ENCODE measurements at places on chromosomes 12 and 14. TPM values are rescaled to one million over a fixed set of nuclear protein-coding genes. Genes with fewer than 3 reads are reported as not detected.
A peak's percentile ranks its signal among the peaks of the same experiment; 100 is the strongest.

The ADCY6 gene
- total RNA-seq, result 53.2 TPM

The MYRFL gene
- total RNA-seq, result not detected

The TRHDE gene
- total RNA-seq, result 7.3 TPM

The KRT83 gene
- total RNA-seq, result not detected

The VWF gene
- 0.26 TPM for total RNA-seq

The NANOG gene
- total RNA-seq, result not detected

The PLEKHD1 gene
- under 0.01 TPM for total RNA-seq

The RPL10L gene
- not detected for total RNA-seq

The CACNA1C gene
- 11.4 TPM for total RNA-seq

The BBOF1 gene
- total RNA-seq, result 4.4 TPM

GRCh38 chr14:100317389-100317788, 5.8 kb upstream of the SLC25A47 start:
- no peak for DNase-seq
- no peaks in the 10 kb centered on the region for H3K27me3 ChIP-seq
- no peak overlapping the region for H3K27ac ChIP-seq
- no peaks in the 10 kb centered on the region for H3K4me1 ChIP-seq
- H3K36me3 ChIP-seq, result no peaks in the 10 kb centered on the region
- no peak overlapping the region for H3K4me3 ChIP-seq

DNA sequence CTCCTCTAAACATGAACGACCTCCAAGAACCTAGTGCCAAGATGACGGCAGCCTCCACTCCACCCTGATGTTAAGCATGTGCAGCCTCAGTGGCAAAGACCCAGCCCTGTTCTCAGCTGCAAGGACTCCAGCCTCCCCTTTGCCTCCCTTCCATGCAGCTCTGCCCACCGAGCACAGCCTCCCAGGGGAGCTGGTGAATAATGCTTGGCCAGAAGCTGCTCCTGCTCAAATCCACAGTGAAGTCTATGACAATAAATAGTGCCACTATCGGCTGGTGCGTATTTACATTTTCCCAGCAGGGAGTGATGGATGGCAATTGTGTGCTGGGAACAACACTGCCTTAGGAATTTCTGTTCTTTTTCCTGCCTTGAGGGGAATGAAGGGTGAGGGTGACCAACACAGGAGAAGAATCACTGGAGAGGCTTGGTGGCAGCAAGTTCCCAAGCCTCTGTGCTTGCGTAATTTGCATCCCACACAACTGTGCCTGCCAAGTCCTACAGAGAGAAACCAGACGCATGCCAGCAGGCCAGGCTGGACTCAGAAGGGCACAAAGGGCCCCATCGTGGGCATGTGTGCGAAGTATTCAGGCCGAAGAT, 29.9 kb upstream of the TC2N start:
- no peaks in the 10 kb centered on the region for H3K27me3 ChIP-seq
- H3K4me1 ChIP-seq, result no peaks in the 10 kb centered on the region
- H3K27ac ChIP-seq, result no peak overlapping the region
- H3K4me3 ChIP-seq, result no peak overlapping the region
- DNase-seq, result peak; percentile 85

DNA sequence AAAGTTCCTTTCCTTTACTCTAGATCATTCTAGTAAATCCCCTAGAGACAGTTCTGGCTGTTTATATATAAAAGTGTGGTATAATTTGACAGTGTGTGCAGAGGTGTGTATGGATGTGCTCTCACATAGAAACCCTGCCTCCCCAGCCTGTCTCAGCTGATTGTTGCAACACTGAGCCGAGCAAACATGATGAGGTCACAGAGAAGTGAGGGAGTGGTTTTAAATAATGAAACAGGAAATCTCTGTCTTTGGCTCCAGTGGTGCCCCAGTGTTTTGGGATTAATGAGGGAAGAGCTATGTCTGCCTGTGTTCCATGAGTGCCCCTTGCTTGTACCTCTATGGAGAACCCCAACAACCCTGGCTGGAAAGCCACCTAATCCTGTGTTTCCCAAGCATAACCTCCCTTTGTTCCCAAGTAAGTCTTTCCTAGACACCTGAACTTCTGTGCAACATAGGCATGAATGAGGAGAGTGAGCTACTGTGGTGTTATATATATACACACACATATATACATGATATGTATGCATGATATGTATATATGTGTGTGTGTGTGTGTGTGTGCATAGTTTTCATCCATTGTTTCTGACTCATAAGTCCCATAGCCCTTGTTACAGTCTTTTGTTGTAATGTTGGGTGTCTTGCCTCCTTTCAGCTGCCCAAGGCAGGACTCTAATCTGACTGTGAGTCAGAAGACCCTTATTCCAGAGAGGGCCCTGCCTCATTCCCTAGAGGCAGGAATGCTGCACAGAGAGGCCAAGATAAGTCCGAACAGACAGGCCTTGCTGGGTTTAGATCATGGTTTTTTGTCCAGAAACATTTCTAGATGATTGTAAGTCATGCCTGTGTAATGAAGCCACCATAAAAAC, 18.0 kb downstream of the TRAF3 start:
- peak overlapping the region; percentile 89 for H3K27ac ChIP-seq
- H3K27me3 ChIP-seq, result no peaks in the 10 kb centered on the region
- peaks cover 8% of the 10 kb centered on the region for H3K4me1 ChIP-seq
- H3K36me3 ChIP-seq, result no peaks in the 10 kb centered on the region

GRCh38 chr12:11805680-11806079, 156.2 kb downstream of the ETV6 start:
- H3K4me3 ChIP-seq, result no peak overlapping the region
- DNase-seq, result no peak
- no peak overlapping the region for H3K27ac ChIP-seq
- no peaks in the 10 kb centered on the region for H3K27me3 ChIP-seq

DNA sequence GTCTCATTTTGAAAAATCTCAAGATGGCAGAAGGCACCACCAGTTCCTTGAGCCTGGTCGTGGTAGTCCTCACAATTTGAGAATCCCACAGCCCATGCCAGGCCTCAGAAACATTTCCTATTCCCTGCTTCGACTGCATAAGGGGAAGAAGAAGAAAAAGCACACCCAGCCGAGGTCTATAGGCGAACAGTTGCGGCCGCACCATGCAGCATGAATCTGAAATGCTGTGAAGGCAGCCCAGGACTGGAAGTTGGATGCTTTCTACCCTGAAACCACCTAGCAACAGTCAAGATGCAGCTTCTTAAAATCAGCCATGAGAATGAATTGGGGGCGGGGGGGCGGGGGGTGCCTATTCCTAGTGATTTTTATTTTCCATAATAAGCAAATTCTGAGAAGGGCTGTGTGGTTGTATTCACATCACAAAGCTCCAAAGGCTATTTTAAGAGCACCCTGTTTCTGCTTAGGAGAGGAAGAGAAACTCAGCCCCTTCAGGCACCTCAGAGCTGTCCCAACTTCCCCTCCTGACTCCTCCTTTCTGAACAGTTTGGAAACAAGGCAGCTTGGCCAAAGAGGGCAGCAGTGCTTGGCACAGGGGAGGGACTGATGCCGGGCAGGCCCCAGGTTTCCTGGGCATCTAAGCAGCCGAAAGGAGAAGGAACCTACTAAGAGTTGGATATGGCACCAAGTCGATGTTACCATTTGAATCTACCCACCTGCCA, 172.5 kb upstream of the FOXN3 start:
- no peak overlapping the region for H3K27ac ChIP-seq
- no peak for DNase-seq
- H3K4me1 ChIP-seq, result no peaks in the 10 kb centered on the region
- no peak overlapping the region for H3K4me3 ChIP-seq
- H3K36me3 ChIP-seq, result no peaks in the 10 kb centered on the region

DNA sequence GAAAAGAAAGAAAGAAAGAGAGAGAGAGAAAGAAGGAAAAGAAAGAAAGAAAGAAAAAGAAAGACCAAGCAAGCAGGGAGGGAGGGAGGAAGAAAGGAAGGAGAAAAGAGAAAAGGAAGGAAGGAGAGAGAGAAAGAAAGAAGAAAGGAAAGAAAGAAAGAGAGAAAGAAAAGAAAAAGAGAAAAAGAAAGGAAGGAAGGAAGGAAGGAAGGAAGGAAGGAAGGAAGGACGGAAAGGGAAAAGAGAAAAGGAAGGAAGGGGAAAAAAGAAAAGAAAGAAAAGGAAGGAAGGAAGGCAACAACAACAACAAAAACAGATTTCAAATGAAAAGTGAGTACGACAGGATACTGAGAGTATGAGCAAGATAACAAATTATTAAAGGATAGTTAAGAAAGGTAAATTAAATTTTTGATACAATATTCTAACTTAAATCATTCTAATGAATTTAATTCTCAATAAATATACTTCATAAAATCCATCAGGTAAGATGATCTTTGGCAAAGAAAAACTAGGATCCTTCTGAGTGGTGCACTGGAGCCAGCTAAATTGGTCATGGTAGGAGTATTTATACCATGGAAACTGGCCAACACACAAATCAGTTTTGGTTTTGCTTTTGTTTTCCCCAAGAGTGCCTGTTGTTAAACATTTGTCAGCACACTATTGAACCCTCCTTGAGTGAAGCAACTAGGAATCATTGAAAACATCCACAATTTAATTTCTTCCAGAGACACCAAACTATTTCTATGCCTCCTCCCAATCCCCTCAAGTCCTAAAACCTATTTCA, 56.1 kb upstream of the DYRK2 start:
- H3K36me3 ChIP-seq, result no peaks in the 10 kb centered on the region
- no peaks in the 10 kb centered on the region for H3K4me1 ChIP-seq

DNA sequence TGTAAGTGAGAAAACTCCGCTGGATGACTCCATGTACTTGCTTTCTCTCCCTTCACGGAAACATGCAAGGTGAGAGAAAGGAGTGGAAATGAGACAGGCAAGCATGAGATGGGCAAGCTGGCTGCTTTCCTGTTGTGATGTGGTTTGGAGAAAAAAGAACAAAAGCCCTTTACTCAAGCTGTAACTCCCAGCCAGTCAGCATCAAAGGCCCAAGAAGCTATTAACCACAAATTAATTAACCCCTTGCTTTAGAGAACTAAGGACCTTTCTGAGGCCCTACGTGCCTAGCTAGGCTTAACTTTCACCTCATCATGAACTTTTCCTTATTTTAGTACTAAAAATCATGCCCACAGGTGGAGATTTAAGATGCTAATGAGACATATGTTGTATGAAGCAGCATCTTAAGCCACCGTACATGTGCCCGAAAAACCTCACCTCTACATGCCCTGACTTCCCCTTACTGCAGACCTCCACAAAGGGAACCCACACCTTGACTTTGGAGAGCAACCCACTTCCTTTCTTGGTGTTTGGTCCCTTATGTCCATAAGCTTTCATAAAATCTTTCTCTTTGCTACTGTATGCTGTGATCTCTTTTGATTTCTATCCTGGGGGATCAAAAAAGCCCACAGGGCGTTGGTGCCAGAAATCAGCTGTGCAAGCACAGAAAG, 87.0 kb downstream of the GALNT8 start:
- peaks cover 4% of the 10 kb centered on the region for H3K27me3 ChIP-seq
- no peaks in the 10 kb centered on the region for H3K4me1 ChIP-seq
- H3K27ac ChIP-seq, result no peak overlapping the region

DNA sequence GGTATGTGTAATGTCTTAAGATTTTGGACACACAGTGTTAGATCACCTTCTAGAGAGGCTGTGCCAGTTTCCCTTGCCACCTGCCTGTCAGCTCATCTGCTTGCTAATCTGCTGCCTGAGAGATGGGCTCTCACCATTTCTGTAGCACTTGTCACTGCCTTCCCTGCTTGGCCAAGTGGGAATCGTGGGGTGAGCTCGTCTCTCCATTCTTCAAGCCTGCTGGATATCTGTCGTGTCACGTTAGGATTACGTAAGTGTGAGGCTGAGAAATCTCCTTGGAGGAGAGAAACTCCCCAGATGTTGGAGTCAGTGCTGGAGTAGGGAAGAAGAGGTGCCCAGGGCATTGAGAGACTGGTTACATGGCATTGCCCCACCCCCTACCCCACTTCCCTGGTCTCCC, 8.6 kb upstream of the RPH3A start:
- no peak overlapping the region for H3K4me3 ChIP-seq
- no peak for DNase-seq
- no peak overlapping the region for H3K27ac ChIP-seq
- no peaks in the 10 kb centered on the region for H3K27me3 ChIP-seq
- no peaks in the 10 kb centered on the region for H3K4me1 ChIP-seq

DNA sequence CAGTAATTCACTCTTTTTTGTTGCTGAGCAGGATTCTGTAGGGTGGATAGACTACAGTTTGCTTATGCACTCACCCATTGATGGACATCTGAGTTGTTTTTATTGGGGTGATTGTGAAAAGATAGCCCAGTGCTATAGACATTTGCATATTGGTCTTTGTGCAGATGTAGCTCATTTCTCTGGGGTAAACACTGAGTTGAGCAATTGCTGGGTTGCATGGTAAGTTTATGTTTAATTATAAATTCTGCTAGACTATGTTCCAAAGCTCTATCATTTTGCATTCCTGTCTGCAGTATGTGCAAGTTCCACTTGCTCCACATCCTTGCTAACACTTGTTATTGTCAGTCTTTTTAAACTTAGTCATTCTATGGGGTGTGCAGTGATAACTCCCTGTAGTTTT, 65.4 kb upstream of the RFLNA start:
- H3K4me3 ChIP-seq, result no peak overlapping the region
- no peaks in the 10 kb centered on the region for H3K36me3 ChIP-seq
- no peak overlapping the region for H3K27ac ChIP-seq

- H3K36me3 ChIP-seq, result no peaks in the 10 kb centered on the region
- peaks cover 2% of the 10 kb centered on the region for H3K27me3 ChIP-seq
- H3K27ac ChIP-seq, result no peak overlapping the region
- H3K4me3 ChIP-seq, result no peak overlapping the region
- no peaks in the 10 kb centered on the region for H3K4me1 ChIP-seq
Measured at GRCh38 chr14:23355871-23356435, 3.3 kb upstream of the SLC22A17 start.

GRCh38 chr14:105257464-105257863, 9.1 kb downstream of the BTBD6 start:
- H3K27ac ChIP-seq, result no peak overlapping the region
- peaks cover 2% of the 10 kb centered on the region for H3K4me1 ChIP-seq
- no peak for DNase-seq
- no peaks in the 10 kb centered on the region for H3K27me3 ChIP-seq

DNA sequence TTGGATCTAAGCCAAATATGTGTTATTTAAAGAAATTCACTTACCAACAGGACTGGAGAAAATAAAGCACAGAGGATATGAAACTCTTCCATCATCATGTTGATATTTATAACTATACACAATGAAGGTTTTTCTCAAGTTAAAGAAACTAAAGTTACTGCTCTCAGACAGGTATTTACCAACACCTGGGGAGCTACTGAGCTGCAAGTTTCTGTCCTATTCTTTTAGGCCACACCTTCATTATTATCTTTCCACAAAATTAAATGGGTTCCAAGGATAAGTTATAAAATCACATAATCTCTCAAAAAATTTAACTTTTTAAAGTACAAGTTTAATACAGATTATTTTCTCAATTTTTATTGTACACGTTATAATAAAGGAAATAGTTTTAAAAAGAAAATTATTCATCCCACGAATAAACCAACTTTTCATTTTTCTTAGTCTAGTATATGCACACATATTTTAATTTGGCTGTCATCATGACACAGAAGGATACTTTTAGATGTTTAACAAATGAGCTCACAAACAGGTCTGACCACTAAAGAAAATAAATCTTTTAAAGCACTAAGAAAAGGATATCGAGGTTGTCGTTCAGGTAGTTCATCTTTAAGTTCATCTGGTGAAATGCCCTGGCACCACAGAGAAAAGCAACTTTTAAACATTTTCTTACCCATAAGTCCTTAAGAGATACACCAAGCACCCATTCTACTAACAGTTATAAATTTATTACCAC, 7.8 kb downstream of the GMFB start:
- no peak overlapping the region for H3K4me3 ChIP-seq
- DNase-seq, result no peak
- peaks cover 6% of the 10 kb centered on the region for H3K36me3 ChIP-seq
- H3K4me1 ChIP-seq, result no peaks in the 10 kb centered on the region
- no peaks in the 10 kb centered on the region for H3K27me3 ChIP-seq

GRCh38 chr12:132517013-132517739, 27.2 kb downstream of the FBRSL1 start:
- no peaks in the 10 kb centered on the region for H3K27me3 ChIP-seq
- H3K4me3 ChIP-seq, result no peak overlapping the region
- H3K4me1 ChIP-seq, result no peaks in the 10 kb centered on the region
- no peak for DNase-seq

Measured in fibroblast of lung (primary cell).